T-cell (primary cell): ENCODE measurements at places on chromosomes 3 and 15.

DNA sequence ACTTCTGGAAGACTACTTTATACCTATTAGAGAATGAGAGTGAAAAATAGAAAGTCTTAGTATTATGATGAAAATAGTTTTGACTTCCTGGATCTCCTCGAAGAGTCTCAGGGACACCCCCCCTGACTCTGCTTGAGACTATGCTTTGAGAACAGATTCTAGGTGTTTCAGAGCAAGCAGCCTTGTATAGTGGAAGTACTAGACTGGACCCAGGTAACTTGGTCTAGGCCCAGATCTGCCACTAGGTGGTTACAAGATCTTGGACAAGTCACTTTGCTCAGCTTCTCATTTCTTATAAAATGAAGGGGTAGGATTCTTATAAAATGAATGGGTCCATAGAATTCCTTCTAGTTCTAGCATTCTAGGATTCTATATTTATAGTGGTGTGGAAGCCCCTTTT lies 9.1 kb downstream of the ABHD5 start:
- no peaks in the 10 kb centered on the region for H3K27me3 ChIP-seq
- no peak for DNase-seq
- no peak overlapping the region for H3K4me3 ChIP-seq
- H3K4me1 ChIP-seq = no peaks in the 10 kb centered on the region

DNA sequence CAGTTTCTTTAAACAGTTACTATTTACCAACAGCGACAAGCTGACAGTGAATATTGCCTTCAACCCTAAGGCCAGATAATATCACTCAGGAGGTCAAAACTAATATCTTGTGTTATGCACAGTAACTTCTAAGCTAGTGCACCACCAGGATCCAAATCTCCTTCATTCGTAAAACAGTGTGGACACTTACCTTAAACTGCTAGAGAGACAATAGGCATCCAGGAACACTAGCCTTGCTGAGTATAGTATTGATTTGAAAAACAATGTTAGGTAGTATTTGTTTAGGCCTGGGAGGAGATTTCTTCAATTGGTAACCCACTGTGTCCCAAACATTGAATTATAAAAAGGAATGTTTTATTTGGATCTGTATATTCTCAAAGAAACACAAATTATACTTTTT lies 707.9 kb upstream of the UBE2E2 start:
- no peak for DNase-seq
- H3K4me3 ChIP-seq = no peak overlapping the region
- H3K4me1 ChIP-seq = no peaks in the 10 kb centered on the region
- H3K27me3 ChIP-seq = no peaks in the 10 kb centered on the region

GRCh38 chr3:65751123-65751700 lies 287.5 kb downstream of the MAGI1 start:
- DNase-seq = no peak
- H3K4me3 ChIP-seq = no peak overlapping the region
- H3K36me3 ChIP-seq = no peaks in the 10 kb centered on the region
- H3K4me1 ChIP-seq = no peaks in the 10 kb centered on the region

DNA sequence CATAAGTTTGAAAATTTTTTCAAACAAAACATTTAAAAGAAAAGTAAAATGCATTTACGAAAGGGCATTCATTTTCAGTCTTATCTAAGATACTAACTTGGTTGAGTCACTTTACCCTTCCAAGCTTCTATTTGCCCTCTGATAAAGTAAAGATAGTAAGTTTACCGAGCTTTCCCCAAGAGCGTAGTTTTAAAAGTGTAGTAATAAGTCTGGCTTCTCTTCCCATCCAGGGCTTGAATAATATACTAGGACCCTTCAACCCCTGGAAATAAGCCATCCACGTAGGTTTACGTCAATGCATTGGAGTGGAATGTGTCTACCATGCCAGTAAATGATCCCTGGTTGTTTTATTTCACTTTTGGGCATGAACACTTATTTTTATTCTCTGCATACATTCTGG lies 608.3 kb downstream of the NTRK3 start:
- no peaks in the 10 kb centered on the region for H3K27me3 ChIP-seq
- no peaks in the 10 kb centered on the region for H3K4me1 ChIP-seq
- H3K4me3 ChIP-seq = no peak overlapping the region
- H3K27ac ChIP-seq = no peak overlapping the region
- no peaks in the 10 kb centered on the region for H3K36me3 ChIP-seq

DNA sequence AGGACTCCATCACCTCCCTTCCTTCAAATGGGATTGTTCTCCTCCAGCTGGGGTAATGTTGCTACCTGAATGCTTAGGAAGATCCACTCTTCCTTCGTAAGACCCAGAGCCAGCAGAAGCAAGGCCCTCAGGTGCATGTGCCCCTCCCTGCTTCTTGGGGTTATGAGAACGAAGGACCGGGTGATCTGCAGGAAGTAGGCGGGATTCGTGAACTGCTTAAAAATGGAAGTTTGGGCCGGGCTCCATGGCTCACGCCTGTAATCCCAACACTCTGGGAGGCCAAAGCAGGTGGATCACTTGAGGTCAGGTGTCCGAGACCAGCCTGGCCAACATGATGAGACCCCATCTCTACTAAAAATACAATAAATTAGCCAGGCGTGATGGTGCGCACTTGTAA lies 8.0 kb downstream of the TLR9 start:
- H3K36me3 ChIP-seq = peaks cover 9% of the 10 kb centered on the region
- H3K4me1 ChIP-seq = peaks cover 36% of the 10 kb centered on the region
- H3K27me3 ChIP-seq = no peaks in the 10 kb centered on the region
- H3K27ac ChIP-seq = peak overlapping the region; percentile 71

GRCh38 chr15:79608066-79608864 lies 176.1 kb downstream of the MINAR1 start:
- no peaks in the 10 kb centered on the region for H3K4me1 ChIP-seq
- no peaks in the 10 kb centered on the region for H3K36me3 ChIP-seq
- peaks cover 16% of the 10 kb centered on the region for H3K27me3 ChIP-seq
- H3K27ac ChIP-seq = no peak overlapping the region

- no peaks in the 10 kb centered on the region for H3K4me1 ChIP-seq
- H3K27ac ChIP-seq = no peak overlapping the region
- H3K27me3 ChIP-seq = no peaks in the 10 kb centered on the region
- no peak for DNase-seq
- no peak overlapping the region for H3K4me3 ChIP-seq
- H3K36me3 ChIP-seq = no peaks in the 10 kb centered on the region
Observed at GRCh38 chr3:33758281-33758680, 40.1 kb upstream of the PDCD6IP start.

DNA sequence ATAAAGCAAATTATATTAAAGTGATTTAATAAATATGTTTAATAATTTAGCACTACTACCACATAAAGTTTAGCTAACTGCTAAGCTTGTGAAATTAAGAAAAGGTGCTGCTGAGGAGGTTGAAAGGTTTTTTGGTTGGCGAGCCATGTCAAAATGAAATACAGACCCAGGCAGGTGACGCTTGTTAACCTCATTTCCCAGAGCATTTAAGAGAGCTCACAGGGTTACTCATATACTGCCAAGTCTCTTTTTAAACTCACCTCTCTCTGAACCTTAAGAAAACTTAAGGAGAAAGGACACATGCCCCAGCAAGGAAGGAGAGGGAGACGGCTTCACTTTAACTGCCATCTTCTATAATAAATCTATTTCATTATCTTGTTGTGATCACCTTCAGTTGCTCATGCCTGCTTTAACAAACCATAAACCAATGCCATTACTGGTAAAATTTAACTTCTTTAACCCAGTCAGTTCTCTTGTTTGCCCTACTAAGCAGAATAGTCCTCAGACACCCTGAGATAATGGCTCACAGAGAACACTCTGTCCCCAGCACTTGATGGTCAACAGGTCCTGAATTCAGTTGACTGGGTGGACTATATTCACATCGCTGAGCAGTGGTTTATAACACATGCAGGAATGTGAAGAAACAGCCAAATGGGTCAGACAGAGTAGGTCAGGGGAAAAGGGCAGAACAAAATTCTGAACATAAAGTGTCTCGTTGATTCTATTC lies 540.1 kb downstream of the UNC13C start:
- H3K36me3 ChIP-seq = no peaks in the 10 kb centered on the region
- peaks cover 22% of the 10 kb centered on the region for H3K4me1 ChIP-seq
- no peaks in the 10 kb centered on the region for H3K27me3 ChIP-seq
- no peak for DNase-seq
- H3K27ac ChIP-seq = no peak overlapping the region

DNA sequence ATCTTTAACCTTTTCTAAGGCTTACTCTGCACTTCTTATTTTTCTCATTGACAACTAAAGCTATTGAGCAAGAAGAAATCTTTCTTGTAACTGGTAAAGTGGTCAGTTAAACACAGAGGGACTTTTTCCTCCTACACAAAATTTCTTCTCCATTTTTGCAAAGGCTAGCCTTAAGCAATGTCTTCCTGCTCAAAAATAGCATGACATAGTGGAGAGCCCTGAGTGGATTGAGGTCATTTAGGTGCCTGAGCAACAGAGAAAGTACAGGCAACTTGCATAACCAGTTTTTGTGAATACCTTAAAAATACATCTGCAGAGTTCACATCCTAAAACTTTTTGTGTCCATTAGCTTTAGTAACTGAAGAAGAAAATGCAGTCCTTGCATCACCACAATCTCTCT lies 144.7 kb upstream of the TTC14 start:
- H3K4me3 ChIP-seq = no peak overlapping the region
- H3K27ac ChIP-seq = no peak overlapping the region
- no peaks in the 10 kb centered on the region for H3K27me3 ChIP-seq
- no peaks in the 10 kb centered on the region for H3K36me3 ChIP-seq
- DNase-seq = no peak

GRCh38 chr15:69742361-69742760 lies 289.7 kb downstream of the RPLP1 start:
- H3K36me3 ChIP-seq = no peaks in the 10 kb centered on the region
- H3K27me3 ChIP-seq = peaks cover 30% of the 10 kb centered on the region
- no peak for DNase-seq
- H3K4me1 ChIP-seq = peaks cover 9% of the 10 kb centered on the region
- H3K27ac ChIP-seq = no peak overlapping the region

DNA sequence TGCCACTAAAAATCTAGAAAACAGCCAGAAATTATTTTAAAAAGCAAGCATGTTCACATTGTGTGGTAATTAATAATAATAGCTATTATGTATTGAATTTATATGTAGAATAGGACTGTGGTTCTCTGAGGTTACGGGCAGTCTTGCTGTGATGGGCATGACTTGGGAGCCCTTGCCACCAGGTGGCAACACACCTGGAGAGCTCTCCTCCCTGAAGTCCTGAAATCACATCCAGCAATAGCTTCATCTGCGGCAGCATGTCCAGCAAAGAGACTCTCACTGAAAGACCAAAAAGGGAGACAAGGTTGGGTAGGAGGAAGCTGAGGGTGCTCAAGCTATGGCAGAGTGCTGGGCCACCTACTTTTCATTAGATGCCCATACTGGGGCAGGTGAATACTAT lies 206.8 kb upstream of the IL12A start:
- H3K27me3 ChIP-seq = no peaks in the 10 kb centered on the region
- DNase-seq = no peak
- no peaks in the 10 kb centered on the region for H3K4me1 ChIP-seq
- no peak overlapping the region for H3K4me3 ChIP-seq

- H3K27me3 ChIP-seq = no peaks in the 10 kb centered on the region
- peaks cover 36% of the 10 kb centered on the region for H3K4me1 ChIP-seq
- peak overlapping the region; percentile 71 for H3K4me3 ChIP-seq
- peak; percentile 76 for DNase-seq
- peak overlapping the region; percentile 53 for H3K27ac ChIP-seq
Observed at GRCh38 chr3:45593708-45594601, 596 bp upstream of the LIMD1 start.

DNA sequence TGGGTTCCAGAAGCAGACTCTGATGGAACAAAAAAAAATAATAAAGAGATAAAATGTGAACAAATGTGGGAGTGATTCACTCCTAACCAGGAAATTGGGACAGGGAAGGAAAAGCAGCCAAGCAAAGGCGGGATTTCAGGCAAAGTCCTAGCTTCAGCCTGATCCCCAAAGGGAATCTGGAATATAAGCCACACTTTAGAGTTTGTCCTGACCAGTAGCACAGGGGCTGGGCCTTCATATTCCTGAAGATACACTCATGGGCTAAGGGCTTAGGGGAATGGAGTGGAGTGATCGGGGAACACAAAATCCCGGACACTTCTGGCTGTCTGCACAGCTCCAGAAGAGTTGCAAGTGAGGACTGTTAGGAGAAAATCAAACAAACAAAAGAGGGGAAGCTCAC lies 135.0 kb upstream of the COL8A1 start:
- no peaks in the 10 kb centered on the region for H3K36me3 ChIP-seq
- no peak overlapping the region for H3K27ac ChIP-seq
- H3K4me3 ChIP-seq = no peak overlapping the region
- no peaks in the 10 kb centered on the region for H3K4me1 ChIP-seq

GRCh38 chr15:77201665-77202064 lies 130.8 kb upstream of the TSPAN3 start:
- DNase-seq = no peak
- no peak overlapping the region for H3K27ac ChIP-seq
- H3K4me3 ChIP-seq = no peak overlapping the region
- no peaks in the 10 kb centered on the region for H3K4me1 ChIP-seq
- H3K36me3 ChIP-seq = no peaks in the 10 kb centered on the region

DNA sequence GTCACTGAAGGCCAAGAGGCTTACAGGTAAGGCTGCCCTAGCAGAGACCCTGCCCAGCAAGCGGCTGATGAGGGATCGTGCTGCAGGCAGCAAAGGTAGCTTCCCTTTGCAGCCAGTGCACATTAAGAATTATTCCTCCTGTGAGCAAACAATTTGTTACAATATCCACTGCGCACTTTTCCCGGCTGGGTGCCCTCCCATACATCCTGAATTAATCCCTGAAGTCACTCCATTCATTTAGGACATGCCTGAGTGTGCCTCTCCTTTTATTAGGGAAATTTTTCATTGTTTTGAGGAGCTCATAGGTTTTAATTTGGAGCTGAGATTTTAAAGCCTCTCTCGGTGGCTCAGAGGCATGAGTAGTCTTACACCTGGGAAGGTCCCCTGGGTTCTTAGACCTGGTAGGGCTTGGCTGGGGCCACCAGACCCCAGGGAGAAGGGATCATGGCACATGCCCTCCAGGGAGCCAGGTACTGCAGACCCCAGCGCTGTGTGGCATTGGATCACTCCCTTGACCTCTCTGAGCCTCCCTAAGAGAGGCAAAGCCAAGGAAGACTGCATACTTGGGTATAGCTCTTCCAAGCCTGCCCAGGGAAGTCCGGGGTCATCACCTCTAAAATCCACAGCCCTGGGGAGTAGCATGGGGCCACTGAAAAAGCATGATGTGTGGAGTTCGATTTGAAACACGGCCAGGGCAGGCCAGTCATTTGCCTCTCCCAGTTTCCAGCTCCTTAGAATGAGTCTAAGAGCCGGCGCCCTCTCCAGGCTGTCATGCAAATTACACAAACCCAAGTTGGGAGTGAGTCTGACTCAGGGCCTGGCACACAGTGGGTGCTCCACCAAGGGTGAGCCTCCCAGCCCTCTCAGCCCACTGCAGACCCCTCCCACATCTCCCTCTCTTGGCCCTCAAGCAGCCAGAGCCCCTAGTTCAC lies 151.9 kb upstream of the LINGO1 start:
- H3K27me3 ChIP-seq = peaks cover 33% of the 10 kb centered on the region
- no peaks in the 10 kb centered on the region for H3K4me1 ChIP-seq
- no peak overlapping the region for H3K4me3 ChIP-seq
- no peaks in the 10 kb centered on the region for H3K36me3 ChIP-seq
- H3K27ac ChIP-seq = no peak overlapping the region
